ENCODE measurements at places on chromosomes 13 and 19. TPM values are rescaled to one million over a fixed set of nuclear protein-coding genes. Genes with fewer than 3 reads are reported as not detected.

DNA sequence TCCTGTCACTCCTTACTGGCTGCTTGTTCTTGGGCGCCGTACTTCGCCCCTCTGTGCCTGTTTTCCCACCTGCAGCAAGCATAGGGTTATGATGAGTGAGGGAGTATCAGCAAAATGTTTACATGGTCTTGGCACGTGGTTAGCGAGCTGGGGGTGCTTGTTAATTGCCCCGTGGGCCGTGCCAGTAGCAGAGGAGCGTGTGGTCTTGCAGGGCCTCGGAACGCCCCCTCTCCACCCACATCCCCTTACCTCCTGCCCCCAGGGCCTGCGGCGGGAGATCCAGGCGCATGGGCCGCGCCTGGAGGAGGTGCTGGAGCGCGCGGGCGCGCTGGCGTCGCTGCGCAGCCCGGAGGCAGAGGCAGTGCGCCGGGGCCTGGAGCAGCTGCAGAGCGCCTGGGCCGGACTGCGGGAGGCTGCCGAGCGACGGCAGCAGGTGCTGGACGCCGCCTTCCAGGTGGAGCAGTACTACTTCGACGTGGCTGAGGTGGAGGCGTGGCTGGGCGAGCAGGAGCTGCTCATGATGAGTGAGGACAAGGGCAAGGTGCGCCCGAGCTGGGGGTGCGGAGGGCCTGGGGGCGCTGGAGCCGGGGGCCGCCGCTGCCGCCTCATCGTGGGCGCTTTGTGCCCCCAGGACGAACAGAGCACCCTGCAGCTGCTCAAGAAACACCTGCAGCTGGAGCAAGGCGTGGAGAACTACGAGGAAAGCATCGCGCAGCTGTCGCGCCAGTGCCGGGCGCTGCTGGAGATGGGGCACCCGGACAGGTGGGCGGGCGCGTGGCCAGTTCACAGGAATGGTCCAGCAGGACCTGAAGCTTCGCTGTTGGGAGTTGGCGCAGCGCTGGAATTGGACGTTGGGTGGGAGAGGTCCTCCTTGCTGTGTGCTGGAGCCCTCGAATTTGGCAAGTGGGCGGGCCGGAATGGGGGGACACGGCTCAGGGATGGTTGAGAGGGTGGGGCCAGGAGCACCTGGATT is 22.5 kb upstream of the SHKBP1 start:
- no peak for DNase-seq
- no peak overlapping the region for H3K27ac ChIP-seq
- no peaks in the 10 kb centered on the region for H3K36me3 ChIP-seq
- peaks cover 8% of the 10 kb centered on the region for H3K27me3 ChIP-seq
- H3K4me3 ChIP-seq = no peak overlapping the region

DNA sequence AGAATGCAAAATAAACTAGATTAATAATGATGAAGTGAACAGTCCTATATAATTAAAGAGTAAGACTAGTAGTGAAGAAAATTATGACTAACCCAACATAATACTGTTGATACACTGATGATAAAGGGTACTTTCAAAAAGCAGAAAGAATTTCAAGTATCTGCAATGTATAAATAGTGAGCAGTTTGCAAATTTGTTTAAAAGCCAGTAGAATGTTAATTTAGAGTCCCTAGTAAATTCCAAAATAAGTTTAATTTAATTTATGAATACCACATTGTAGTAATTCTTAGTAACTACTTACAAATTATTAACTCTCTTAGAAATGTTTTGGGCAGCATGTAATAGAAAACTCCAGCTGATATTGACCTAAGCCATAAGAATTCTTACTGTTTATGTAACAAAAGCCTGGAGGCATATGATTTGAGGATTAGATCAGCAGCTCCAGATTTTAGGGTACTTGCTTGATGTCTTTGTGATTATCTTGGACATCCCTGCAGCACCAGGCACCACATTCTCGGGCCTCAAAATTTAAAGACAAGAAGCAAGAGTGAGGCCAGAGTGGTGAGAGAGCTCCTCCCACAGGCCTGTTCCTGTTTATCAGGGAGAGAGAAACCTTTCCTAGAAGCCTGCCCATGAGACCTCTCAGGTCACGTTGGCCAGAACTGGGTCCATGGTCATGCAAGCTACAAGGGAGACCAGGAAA is 67.6 kb upstream of the TDRD3 start:
- no peak for DNase-seq
- H3K27ac ChIP-seq = no peak overlapping the region
- no peak overlapping the region for H3K4me3 ChIP-seq

GRCh38 chr13:75754936-75755335 is 118.8 kb downstream of the LMO7 start:
- H3K36me3 ChIP-seq = no peaks in the 10 kb centered on the region
- H3K27ac ChIP-seq = no peak overlapping the region
- H3K27me3 ChIP-seq = no peaks in the 10 kb centered on the region

GRCh38 chr19:15779756-15780476 is 7.5 kb upstream of the OR10H5 start:
- H3K4me3 ChIP-seq = no peak overlapping the region
- no peak overlapping the region for H3K27ac ChIP-seq
- no peaks in the 10 kb centered on the region for H3K36me3 ChIP-seq
- DNase-seq = no peak
- no peaks in the 10 kb centered on the region for H3K27me3 ChIP-seq

- DNase-seq = no peak
- no peaks in the 10 kb centered on the region for H3K27me3 ChIP-seq
- peaks cover 13% of the 10 kb centered on the region for H3K36me3 ChIP-seq
- H3K4me1 ChIP-seq = peaks cover 98% of the 10 kb centered on the region
Measured at GRCh38 chr19:15293781-15294491, 38.4 kb downstream of the BRD4 start.

- no peaks in the 10 kb centered on the region for H3K27me3 ChIP-seq
- H3K36me3 ChIP-seq = peaks cover 85% of the 10 kb centered on the region
- no peak for DNase-seq
- H3K4me3 ChIP-seq = no peak overlapping the region
- no peak overlapping the region for H3K27ac ChIP-seq
Measured at GRCh38 chr19:35729763-35730162, 12.0 kb downstream of the KMT2B start.

The CEACAM6 gene
- not detected for total RNA-seq
